NCI-H524 treated with DMSO at 0.1 percent for 48 hours (cell line): ENCODE measurements at places on chromosomes 3 and 15.

GRCh38 chr3:156674911-156675829 lies 780 bp downstream of the TIPARP start:
- no peak for DNase-seq

GRCh38 chr3:142029791-142030190 lies 119.6 kb downstream of the TFDP2 start:
- DNase-seq = no peak

DNA sequence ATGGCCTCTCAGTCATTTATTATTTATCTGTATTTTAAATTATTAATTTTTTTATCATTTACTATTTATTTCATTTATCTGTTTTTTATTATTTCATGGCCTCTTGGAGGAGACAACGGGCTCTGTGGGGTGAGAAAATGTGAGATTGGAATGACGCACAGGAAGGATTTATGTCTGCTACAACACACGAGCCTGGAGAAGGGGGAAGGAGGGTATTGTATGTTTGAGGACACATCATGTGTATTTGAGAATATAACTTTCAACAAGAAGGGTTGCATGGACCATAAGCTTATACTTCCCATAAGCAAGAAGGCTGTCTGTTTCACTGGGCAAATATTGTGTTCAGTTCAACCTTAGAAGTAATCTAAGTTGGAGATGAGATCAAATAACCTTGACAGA lies 31.7 kb downstream of the LSM3 start:
- no peak for DNase-seq

- no peak for DNase-seq
Measured at GRCh38 chr15:63475707-63476106, 28.7 kb upstream of the USP3 start.

GRCh38 chr3:102233881-102234280 lies 200.9 kb upstream of the ZPLD1 start:
- no peak for DNase-seq

DNA sequence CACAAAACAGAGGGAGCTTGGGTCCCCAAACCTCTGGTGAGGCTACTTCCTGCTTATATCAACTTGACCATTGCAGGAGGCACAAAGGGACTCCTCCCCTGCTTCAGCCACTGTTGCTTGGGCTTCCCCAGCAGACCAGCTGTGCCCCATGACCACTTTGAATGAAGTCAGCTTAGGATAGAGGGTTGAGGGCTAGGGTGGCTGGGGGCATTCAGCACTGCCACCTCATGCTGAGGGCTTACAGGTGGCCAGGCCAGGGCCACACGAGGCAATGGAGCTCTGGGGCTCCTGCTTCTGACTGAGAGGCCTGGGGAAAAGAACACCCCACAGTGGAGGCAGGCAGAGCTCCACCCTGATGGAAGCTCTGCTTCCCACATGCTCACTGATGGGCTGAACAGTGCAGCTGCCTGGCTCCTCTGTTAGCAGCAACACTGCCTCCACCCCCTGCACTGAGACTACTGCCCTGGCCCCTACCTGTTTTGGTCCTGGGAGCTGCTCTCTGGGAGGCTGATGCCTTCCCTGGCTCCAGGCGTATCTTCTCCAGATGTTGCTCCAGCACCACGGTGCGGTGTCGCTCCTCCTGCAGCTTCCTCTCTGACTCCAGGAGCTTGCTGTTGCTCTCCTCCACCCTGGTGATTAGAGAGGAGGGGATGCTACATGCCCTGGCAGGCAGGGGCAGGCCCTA lies 10.2 kb upstream of the HHATL start:
- DNase-seq = no peak
